ENCODE measurements at places on chromosomes 6 and 20.

DNA sequence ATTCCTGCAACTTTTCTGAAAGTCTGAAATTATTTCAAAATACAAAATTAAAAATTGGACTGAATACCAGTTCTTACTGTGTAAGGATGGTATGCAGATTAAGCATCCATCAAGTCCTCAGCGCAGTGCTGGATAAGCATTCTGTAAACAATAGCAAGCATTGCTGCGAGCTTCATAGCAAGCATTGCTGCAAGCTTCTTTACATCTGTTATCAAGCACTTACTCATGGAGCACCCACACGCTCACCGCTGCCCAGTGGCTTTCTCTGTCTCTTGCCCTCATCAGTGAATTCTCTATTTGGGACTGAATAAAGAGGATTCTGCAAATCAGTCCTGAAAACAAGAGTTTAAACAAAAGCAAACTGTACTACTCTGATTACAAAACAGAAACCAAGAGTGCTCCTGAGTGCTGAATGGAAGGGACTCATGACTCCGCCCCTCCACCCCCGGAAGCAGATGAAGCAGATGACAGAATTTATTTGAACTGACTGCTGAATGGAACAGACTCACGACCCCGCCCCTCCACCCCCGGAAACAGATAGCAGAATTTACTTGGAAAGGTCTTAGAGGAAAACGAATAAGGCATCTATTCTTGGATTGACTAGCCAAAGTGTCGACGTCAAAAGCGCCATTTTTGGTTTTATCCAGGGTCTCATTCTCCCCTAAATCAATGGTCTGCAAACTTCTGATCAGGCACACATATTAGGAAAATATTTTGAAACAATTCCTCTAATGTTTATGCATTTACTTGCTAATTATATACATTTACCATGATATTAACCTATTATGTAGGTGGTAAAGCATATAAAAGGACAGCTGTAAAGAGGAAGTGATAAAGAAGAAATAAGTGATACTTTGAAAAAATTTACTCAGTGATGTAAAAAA, 22.1 kb upstream of the EYA2 start:
- DNase-seq, result no peak

GRCh38 chr6:13406781-13407180, 78.4 kb upstream of the TBC1D7 start:
- no peak for DNase-seq

- no peak for DNase-seq
Measured at GRCh38 chr20:23042270-23042669, 7.2 kb downstream of the SSTR4 start.

GRCh38 chr20:17850684-17851026, 117.9 kb downstream of the SNX5 start:
- DNase-seq, result no peak

GRCh38 chr6:63272397-63272796, 47.4 kb downstream of the LGSN start:
- no peak for DNase-seq

GRCh38 chr6:170201361-170201760, 89.5 kb downstream of the DLL1 start:
- DNase-seq, result no peak

DNA sequence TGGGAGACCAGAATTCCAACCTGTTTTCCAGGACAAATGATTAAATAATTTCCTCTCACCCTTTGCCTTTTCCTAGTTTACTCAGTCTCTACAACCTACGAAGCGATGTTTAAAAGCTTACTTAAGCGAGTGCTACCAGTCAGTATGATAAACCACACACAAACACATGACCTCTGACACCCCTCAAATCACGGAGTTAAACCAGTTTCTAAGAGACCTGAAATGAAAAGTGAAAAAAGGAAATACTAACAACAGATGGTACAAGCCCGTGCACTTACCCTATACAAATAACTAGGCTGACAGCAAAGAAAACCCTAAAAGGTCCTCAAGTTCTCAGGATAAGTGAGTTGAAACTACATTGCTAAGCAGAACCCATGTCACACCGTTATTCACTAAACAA, 7.7 kb downstream of the TNFRSF21 start:
- no peak for DNase-seq

DNA sequence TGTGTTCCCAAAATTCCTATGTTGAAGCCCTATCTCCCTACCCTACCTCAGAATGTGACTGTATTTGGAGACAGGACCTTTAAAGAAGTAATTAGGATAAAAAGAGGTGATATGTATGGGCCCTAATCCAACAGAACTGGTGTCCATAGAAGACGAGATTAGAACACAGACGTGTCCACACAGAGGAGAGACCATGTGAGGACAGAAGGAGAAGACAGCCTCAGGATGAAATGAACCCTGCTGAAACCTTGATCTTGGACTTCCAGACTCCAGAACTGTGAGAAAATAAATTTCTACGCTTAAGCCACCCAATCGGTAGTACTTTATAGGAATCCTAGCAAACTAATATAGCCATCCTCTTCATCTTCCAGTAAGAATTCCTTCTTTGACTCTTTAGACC, 35.7 kb downstream of the TRAF3IP2 start:
- no peak for DNase-seq

DNA sequence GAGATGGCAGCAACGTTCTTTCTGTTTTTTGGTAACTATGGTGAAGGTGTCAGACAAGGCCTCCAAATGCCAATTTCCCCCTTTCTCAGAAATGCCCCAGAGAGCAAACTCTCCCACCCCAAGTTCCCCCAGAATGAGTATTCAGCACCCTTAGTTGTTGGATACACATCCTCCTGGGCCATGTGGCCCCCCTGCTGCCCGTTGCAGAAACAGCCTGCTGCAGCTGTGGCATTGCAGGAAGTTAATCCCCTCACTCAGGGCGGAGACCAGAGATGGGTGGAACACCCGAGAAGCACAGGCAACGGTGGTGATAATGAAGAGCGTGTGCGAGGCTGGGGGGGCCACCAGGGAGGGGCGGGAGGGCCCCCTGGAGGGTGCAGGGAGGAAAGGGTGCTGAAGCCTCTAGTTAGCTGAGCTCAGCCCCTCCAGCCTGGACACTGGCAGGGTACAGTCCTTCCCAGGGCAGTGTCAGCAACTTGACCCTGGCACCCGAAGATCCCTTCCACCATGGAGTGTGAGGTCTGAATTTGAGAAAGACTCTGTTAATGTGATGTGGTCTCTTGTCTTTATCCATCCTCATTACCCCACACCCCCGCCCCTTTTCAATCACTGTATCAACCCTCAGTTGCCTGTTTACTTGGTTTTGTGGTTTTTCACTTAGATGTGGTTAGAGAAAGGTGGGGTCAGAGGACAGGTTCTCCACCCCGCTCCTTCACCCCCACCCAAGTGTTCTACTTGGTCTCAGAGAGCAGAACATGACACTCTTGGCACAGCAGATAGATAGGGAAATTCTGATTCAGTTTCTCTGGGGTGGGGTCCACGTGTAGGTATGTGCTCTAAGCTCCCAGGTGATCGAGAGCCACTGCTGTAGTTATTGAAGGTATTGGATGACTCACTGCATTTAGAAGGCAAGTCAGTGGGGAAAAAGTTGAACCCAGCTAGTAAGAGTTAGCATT, 208.8 kb upstream of the SUPT3H start:
- DNase-seq, result no peak

GRCh38 chr20:3783068-3783489, 1.8 kb upstream of the SPEF1 start:
- DNase-seq, result no peak

DNA sequence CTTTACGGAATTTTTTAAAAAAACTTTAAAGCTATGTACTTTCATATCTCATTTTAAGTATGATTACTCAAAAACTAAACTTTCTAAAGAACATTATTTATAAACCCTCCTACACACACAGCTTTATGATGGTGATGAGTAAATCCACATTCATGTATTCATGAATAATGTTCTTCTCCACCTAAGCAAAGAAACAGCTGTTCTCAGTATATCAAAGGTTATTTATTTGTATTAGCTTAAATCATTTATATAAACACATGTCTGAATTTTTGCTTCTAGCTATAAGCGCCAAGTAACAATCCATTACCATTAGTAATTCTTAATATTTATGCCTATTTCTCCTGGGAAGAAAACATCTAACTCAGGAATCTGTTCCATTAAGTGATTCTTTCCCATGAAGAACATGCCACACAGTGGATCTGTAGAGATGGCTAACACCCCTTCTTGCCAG, 63.3 kb downstream of the SMLR1 start:
- no peak for DNase-seq

GRCh38 chr6:10429638-10430427, 15.0 kb upstream of the TFAP2A start:
- no peak for DNase-seq

Measured in stimulated activated CD8-positive, alpha-beta memory T cell treated with anti-CD3 and anti-CD28 coated beads, Interleukin-4, amount 100 ng/mL, for 1 hour (primary cell).